M059J (cell line): ENCODE measurements at places on chromosomes 4 and X.

DNA sequence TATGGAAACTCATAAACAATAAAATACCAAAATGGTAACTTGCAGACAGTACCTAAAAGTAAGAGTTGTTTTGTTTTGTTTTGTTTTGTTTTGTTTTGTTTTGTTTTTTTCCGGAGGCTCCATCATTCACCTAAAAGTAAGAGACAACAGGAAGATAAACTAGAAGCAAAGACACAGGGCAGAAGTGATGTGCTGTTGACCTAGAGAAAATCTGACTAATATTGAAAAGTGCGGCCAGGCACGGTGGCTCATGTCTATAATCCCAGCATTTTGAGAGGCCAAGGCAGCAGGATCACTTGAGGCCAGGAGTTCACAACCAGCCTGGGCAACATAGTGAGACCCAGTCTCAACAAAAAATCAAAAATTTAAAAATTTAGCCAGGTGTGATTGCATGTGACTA, 5.6 kb upstream of the CENPC start:
- no peak for DNase-seq

DNA sequence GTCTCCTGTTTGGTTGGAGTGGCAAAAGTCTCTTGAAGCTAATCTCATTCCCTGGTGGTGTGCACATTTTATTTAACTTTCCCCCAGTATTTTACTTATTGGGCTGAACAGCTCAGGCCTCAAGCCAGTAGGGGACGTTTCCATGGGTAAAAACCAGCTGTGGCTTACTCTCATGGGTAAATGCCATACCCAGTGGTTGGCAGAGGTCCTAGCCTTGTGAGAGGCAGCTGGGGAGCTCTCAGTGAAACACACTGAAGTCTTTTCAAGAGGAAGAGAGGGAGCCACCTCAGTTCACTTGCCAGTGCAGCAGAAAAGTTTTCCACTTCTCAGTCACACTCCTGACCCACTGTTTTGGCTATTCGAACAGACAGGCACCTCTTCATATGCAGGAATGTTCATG, 1964.2 kb downstream of the ARAP2 start:
- DNase-seq = peak; percentile 8

DNA sequence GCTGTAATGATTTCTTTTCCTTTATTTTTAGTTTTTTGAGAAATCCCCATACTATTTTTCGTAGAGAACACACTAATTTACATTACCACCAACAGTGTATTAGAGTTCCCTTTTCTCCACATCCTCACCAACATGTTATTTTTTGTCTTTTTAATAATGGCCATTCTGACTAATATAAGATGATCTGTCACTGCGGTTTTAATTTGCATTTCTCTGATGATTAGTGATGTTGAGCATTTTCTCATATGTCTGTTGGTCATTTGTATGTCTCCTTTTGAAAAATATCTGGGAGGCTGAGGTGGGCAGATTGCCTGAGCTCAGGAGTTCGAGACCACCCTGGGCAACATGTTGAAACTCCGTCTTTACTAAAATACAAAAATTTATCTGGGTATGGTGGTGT, 30.2 kb downstream of the SPINK2 start:
- peak; percentile 25 for DNase-seq

GRCh38 chrX:107691024-107691448, 62.7 kb downstream of the PRPS1 start:
- DNase-seq = no peak

- DNase-seq = no peak
Observed at GRCh38 chrX:68234171-68234910, 199.0 kb downstream of the OPHN1 start.

- peak; percentile 33 for DNase-seq
Observed at GRCh38 chr4:155972098-155972497, 18.4 kb upstream of the CTSO start.

DNA sequence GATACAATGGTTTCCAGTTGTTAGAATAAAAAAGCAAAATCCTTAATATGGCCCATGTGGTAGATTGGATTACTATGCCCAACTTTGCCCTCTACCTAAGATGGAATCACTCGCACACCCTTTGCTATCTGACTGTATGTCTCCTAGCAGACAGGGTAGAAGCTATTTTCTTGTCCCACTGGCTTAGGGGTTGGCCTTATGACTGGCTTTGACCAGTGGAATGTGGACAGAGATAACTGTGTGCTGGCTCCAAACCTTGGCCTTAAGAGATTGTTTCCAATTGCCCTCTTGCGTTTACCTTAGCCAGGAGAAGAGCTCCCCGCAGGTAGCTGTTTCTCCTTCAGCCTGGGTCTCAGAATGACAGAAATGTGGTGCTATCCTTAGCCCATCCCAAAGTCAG, 355.9 kb downstream of the BCOR start:
- DNase-seq = no peak

GRCh38 chr4:144733566-144733965, 87.6 kb downstream of the HHIP start:
- no peak for DNase-seq

- no peak for DNase-seq
Observed at GRCh38 chr4:182231496-182231895, 11.7 kb upstream of the TENM3 start.

DNA sequence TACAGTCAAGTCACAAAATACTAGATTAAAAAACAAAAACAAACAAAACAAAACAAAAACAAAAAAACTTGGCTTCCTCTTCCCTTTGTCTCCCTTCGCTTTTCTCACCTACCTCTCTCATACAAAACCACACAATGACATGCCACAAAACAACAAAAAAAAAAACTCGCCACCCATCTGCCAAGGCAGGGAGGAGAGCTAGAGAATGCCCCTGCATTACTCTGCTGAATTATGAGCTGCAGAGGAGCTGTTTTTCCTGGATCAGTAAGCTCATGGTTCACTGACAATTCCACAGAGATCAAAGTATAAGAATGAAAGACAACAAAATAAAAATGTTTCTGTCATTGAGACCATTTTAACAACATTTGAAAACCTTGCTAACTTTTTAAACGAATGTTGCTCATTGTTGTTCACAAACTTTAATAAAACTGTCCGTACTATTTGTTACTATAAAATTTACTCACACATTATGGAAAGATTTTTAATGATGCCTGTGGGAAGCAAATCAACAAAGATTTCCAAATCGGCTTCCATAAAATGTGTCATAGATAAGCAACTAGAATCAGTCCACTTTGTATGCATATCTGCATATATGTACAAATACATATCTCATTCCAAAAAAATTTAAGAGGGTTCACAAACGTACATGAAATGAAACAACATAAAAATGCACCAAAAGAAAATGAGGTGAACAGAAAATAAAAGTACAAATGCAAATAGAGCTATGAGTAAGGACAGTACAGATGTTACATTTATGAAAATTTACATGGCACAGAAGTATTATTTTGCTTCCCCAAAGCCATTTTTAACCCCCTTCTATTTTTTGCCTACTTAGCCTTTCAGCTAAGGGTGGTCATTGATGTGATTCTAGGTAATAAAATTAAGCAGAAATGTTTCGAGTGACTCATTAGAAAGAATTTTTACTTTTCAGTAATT, 252.4 kb upstream of the FAT4 start:
- DNase-seq = no peak

GRCh38 chrX:26788402-26788998, 572.5 kb downstream of the MAGEB5 start:
- no peak for DNase-seq

DNA sequence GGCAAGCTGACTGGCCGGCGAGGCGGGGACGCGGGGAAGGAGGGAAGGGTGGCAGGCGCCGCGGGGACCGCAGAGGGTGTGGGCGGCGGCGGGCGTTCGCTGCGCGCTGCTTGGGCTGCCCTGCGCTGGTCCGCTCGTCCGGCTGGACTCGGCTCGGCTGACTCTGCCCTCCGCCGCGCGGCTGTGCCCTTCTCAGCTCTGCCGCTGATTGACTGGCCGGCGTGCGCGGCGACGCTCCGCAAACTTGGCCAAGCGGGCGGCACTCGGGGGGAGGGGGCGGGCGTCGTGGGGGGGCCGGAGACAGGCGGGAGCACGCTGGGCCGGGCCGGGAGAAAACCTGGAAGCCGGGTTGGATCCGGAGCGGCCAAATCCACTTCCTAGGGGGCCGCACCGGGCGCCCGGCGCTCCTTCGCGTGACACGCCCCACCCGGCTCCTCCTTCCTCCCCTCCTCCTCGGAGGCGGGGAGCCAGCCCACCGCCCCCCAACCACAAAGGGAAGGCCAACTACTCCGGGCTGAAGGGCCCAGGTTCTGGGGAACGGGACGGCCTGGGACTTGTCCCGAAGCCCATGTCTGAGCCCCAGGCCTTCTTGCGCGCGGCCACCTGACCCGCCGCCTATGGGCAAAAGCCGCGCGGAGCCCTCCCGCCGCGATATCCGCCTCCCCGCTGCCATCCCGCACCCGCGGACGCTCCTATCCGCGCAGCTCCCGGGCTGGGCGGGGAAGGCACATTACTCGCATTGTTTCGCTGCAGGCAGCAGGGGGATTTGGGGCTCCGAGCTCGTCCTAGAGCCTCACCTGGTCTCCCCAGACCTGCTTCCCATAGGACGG, at the start of gene GPC4:
Gene GPC4 (minus strand): TSS at position 214 of the 830 bp plus-strand sequence. CDS start 524 bp downstream, outside the sequence.
- peak; percentile 75 for DNase-seq

DNA sequence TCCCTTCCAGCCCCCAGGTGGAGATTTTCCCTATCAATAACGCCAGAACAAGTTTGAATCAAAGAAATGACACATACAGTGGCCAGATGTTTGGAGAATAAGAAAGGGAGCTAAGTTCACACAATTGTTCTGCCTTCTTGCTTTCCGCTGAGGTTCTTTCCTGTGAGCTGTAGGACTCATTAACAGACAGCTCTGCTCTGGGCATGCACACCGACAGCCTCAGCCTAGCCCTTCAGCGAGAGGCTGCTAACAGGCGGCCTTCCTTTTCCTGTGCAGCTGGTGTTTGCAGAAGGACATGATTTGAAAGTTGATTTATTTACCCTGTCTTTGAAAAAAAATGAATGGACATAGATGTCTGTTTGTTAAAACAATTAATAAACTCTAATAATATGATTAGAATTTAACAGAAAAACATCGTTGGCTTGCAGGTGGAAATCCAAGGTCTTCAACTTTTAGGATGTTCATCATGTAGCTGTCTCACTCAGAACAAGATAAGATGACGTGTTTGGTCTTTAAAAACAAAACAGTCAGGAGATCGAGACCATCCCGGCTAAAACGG, 183.3 kb downstream of the KDR start:
- DNase-seq = no peak

DNA sequence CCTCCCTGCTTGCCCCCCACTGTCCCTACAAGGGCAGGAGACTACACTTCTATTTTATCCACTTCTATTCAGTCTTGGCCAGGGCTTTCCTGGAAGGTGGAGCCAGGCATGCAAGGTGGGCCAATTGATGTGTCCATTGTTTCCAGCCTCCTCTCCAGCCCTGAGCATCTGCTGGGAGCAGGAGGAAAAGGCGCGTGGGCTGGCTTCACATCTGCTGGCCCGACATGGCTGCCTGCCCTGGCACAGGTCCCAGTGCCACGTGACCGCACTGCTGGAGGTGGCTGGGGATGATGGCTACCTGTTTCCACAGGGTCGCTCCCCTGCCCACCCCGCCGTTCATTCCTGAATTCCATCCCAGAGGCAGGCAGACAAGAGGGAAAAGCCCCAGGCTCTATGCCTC, 247.7 kb downstream of the AFAP1 start:
- DNase-seq = no peak

DNA sequence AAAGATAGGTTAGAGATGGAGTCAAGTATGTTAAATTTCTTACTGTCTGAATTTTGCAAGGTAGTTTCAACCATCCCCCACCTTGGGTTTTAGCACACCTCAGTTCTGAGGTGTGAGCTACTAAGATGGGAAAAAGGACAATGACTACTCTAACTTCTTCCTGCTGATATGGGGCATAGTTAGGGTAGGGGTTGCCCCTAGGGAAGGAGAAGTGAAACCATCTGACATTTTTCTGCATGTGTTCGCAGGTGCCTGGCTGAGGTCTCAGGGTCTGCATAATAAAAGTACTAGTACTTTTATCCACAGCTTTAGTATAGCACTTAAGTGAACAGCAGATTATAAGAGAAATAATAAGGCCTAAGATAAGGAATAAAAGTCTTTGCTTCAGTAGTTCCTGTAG, 129.5 kb upstream of the CYSLTR1 start:
- DNase-seq = no peak
